ENCODE measurements at places on chromosomes 5 and 9.

- peak; percentile 27 for DNase-seq
Observed at GRCh38 chr9:35051069-35051967, 21.1 kb downstream of the VCP start.

GRCh38 chr5:39119404-39120051 lies 45.3 kb upstream of the RICTOR start:
- no peak for DNase-seq

- DNase-seq = no peak
Observed at GRCh38 chr9:107674721-107675277, 185.2 kb upstream of the KLF4 start.

DNA sequence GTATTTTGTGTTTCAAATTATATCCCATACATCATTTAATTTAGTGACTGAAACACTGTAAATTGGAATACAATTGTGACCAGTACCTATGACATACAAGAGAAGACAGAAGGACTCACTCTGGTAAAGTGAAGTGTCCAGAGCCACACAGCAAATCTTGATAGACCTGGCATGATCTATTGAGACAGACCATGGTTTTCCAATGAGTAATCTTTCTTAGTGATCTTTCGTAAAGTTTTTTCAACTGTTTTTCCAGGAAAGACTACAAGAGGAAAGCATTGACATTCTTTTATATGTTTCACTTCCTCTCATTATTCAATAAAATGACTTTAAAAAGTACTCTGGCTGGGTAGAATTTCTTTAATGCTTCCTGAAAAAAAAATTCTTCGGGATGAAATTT lies 43.3 kb upstream of the ALDH1A1 start:
- DNase-seq = no peak

All from mammary epithelial cell (primary cell).